ENCODE measurements at places on chromosomes 6 and 20.

- DNase-seq = no peak
Observed at GRCh38 chr20:62162765-62163484, 19.4 kb downstream of the SS18L1 start.

DNA sequence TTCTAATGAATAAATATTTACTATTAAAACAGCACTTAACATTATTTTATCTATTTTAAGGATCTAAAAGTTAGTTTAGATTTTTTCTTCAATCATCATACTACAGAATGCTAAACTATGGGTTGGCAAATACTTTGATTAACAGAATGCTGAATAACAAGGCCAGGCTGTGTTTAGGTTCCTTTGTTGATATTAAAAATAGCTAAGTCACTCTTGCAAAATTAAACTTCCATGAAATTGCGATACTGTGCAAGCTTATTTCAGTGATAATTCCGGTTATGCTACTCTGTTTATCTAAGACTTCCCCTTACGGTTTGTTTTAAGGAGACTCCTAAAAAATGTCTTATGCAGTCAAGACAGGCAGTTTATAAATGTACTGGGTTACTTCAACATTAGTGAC, 2.8 kb downstream of the RNF24 start:
- no peak for DNase-seq

GRCh38 chr6:18503593-18504231, 116.6 kb downstream of the RNF144B start:
- DNase-seq = peak; percentile 70

- no peak for DNase-seq
Observed at GRCh38 chr6:150177952-150178520, 35.2 kb downstream of the PPP1R14C start.

GRCh38 chr6:8642131-8642530, 206.8 kb upstream of the SLC35B3 start:
- no peak for DNase-seq

- no peak for DNase-seq
Observed at GRCh38 chr6:101286146-101286545, 107.4 kb upstream of the GRIK2 start.

DNA sequence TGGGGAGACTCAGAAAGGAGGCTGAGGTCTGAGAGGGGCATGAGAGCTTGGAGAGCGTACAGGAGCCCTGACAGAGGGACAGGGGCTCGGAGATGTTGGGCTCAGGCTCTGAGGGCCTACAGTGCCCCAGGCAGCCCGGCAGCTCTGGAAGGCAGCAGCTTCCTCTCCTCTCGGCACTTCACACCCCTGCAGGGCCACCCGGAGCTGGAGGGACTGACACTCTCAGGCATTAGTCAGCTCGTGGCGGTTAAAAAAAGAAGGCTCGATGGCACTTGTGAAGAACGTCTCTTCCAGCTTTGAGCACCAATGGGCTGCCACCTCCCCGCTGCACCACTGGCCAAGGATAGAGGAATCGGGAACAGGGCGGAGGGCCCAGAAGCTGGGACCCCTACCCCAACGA, 62.6 kb upstream of the SIRPA start:
- no peak for DNase-seq

GRCh38 chr6:16548121-16548520, 213.1 kb downstream of the ATXN1 start:
- no peak for DNase-seq

DNA sequence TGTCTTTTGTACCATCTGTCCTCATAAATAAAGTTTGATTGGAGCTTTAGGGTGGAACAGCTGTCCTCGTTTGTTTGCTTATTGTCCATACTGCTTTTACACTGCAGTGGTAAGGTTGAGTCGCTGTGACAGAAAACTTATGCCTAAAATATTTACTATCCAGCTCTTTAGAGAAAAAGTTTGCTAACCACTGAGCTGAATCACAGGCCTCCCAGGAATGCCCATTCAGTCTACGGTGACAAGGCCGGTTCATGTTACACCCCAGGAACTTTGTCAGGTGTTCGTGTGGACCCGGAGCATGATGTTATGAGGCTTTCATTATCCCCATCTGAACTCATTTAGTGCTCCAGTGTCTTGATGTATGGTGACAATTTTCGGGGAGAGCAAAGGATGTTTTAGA, 401.1 kb downstream of the SAMD5 start:
- no peak for DNase-seq

DNA sequence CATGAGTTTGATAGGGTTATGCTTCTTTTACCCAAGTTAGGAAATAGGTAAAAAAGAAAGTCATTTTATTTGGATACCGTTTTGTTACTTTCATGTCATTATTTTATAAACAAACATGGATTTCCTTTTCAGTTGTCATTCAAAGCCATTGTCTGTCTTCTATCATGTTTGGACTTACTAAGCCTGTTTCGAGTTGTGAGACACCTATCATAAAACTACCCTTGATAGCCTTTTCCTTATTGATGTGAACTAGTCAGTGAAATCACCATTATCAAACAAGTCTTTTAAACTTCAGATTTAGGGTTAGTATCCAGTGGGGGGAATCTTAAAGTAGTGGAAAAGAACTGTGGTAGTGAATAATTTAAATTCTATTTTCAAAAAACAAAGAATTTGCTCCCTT, 85.0 kb upstream of the KIF25 start:
- DNase-seq = no peak

DNA sequence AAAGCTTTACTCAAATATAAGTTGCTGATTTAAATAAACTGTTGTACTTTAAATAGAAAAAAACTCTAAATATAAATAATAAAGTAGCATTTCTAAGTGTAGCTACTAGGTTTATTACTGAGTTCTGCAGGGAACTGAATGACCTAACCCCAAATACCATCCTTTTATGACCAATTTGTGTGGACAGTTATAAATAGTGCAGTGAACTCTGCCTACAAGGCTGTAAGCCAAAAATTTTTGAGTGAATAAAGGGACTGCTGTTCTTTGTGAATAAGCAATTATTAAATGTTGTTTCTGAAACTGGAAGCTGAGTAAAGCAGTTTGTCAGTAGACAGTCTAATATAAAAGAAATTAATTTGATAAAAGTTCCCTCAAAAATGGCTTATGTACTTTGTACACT, 90.8 kb upstream of the ELOVL5 start:
- no peak for DNase-seq

DNA sequence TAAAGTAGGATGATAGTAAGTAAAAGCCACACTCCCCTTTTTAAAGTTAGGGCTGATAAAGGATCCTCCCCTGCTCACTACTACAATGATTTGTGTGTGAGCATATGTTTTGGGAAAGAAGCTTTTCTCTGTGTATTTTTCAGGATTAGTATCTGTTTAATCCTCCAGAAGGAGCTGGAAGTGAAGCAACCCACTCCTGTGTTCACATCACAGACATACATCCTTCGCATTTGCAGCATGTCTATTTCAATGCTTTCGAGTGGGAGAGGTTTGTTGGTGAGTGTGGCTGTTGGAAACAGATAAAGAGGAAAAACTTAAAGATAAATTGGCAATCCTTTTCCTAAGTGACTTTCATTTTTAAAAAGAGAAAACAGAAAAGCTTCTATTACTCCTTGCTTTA, 31.6 kb upstream of the RGS17 start:
- DNase-seq = no peak

DNA sequence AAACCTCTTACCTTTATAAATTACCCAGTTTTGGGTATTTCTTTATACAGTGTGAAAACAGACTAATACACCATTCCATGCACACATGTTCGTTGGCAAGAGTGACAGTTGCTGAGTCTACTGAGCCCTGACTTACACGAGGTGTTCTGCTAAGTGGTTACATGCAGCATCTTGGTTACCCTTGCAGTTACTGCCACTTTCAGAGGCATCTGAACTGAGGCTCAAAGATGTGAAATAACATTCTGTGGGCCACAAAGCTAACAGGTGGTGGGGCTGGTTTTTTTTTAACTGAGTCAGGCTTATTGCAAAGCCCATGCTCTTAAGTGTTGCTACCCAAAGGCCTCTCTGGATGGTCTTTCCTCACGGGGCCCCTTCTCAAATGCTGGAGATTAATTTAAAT, 54.4 kb upstream of the GTSF1L start:
- DNase-seq = no peak

DNA sequence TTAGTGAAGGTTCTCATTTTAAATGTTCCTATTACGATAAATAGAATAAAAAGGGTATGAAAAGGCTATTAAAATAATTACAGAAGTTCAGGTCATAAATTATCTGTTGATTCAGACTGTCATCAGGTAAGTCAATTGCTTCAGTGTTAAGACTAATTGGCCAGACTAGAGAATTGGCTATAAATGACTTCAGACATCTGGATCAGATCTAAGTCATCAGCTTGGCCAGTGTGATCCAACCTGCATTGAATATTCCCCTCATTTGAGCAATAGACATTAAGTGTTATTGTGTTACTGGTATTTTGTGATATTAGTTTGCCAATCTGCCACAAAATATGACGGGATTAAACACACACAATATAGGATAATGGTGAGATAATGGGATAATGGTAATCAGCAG, 377.6 kb upstream of the CITED2 start:
- DNase-seq = no peak

- no peak for DNase-seq
Observed at GRCh38 chr6:74250161-74250818, 554.3 kb downstream of the CD109 start.

- DNase-seq = no peak
Observed at GRCh38 chr6:31040801-31041200, 30.5 kb downstream of the MUC22 start.

DNA sequence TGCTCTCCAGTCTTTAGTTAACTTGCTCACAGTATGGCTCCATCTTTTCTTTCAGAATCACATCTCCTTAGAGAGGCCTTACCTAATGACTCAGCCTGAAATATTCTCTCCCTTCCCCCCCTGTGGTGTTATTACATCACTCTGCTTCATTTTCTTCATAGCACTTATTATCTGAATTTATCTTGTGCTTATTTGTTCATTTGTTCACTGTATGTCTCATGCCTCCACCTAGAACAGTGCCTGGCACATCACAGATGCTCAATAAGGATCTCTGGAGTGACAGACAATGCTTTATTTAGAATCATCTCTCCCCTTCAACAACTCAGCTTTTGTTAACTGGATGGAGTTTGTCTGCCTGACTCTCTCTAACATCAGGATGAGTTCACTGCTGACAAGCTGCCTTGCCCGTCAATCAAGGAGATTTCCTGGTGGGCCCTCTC, 96.6 kb upstream of the MAN1A1 start:
- no peak for DNase-seq

- DNase-seq = no peak
Observed at GRCh38 chr6:43831191-43831590, 61.2 kb downstream of the VEGFA start.

GRCh38 chr6:43762966-43763695, 6.9 kb upstream of the VEGFA start:
- no peak for DNase-seq

GRCh38 chr6:80333342-80333741, 226.9 kb downstream of the BCKDHB start:
- peak; percentile 82 for DNase-seq

- DNase-seq = no peak
Observed at GRCh38 chr6:39080246-39080875, 31.8 kb downstream of the GLP1R start.

- peak; percentile 93 for DNase-seq
Observed at GRCh38 chr6:27251112-27251605, 3.7 kb downstream of the PRSS16 start.

DNA sequence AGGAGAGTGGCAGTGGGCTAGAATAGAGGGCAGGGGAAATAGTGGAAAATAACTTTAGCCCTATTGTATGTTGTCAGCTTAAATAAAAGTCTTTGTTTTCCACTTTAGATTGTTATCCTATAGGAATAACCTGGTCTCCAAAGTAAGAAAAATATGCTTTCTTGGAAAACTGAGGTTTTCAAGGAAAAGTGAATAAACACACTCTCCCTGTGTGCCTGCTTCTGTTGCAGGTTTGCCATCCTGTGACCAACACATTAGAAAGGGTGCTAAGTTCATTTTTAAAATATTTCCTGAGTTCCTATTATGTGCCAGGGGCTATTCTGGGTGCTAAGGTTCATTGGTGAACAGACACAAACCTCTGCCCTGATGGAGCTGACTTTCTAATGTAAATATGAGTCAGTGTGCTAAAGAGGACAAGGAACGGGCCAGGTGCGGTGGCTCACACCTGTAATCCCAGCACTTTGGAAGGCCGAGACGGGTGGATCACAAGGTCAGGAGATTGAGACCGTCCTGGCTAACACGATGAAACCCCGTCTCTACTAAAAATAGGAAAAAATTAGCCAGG, 23.5 kb downstream of the BICRAL start:
- DNase-seq = no peak

DNA sequence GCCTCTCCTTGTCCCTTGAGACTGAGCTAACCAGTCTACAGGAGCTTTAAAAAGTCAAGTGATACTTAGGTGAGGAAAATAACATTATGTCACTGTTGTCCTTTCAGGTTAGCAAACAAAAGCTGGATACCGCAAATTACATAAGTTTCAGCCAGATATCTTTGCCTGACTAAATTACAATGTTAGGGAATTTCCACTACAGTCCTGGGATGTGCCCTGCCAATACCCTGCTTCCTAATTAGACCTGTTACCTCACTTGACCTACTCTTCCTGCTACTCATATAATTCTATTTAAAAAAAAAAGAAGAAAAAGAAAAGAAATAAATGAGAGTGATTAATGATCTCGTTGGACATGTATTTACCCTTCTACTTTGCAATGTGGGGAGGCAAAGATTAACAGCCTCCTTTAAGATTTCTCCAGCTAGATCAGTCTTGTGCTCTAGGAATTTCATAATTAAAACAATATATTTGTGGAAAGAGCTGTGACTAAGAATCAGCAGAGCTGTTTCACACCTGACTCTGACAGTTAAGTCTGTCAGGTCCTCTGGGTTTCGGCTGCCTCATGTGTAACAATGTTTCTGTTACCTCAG, 318.9 kb downstream of the HDGFL1 start:
- no peak for DNase-seq

DNA sequence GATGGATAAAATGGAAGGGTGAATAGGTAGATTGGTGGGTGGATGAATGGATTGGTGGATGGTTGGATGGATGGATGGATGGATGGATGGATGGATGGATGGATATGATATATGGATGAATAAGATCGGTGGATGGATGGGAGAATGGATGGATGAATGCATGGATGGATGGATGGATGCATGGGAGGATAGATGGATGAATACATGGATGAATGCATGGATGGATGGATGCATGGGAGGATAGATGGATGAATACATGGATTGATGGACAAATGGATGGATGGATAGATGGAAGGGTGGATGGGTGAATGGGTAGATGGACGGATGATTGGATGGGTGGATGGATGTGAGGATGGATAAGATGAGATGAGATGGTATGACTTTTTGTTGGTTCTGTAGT, 95.7 kb upstream of the DUSP22 start:
- no peak for DNase-seq
